ENCODE measurements at places on chromosomes 3 and 15.

DNA sequence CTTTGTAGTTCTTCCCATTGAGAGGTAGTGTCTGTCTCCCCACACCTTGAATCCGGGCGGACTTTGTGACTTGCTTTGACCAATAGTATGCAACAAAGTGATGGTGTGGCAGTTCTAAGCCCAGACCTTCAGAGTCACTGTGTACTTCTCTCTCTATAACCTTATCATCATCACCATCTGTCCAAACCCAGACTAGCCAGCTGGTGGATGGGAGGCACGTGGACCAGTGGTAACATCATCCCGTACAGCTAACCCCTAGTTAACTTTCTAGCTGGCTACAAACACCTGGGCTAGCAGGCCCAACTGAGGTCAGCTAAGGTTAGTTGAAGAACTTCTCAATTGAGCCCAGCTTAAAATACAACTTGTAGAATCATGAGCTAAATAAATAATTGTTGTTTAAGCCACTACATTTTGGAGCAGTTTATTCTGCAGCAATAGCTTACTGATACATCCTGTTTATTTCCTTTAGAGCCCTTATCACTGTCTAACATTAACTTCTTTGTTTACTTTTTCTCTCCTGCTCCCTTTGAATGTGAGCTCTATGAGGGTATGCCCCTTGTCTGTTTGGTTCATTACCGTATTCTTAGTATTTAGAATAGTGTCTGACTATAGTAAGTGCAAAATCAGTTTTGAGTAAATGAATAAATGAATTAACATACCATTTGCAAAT, 11.5 kb upstream of the CCR9 start:
- DNase-seq, result no peak

GRCh38 chr15:59174835-59175831, 31.5 kb upstream of the LDHAL6B start:
- DNase-seq, result no peak

- DNase-seq, result no peak
These were observed 161.8 kb upstream of the TOPAZ1 start for GRCh38 chr3:44079916-44080315.

GRCh38 chr15:100158356-100158755, 183.4 kb downstream of the ADAMTS17 start:
- DNase-seq, result no peak

DNA sequence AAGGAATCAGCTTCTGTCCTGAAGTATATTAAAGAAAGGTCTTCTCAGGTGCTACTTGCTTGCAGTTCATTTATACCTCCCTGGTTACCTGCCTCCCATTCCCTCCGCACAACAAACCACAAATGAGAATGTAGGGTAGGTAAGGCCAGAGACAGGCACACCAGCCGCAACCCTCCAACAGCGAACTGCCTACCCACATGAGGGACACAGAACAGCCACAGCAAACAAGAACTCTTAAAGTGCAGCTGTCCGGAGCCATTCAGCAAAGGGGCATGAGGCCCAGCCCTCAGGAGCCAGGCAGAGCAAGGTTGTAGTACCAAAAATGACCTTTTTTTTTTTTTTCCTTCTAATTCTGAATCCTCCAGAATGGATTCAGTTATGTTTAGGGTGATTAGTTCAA, 52.4 kb downstream of the SPSB4 start:
- no peak for DNase-seq

GRCh38 chr3:41740374-41740886, 221.5 kb downstream of the ULK4 start:
- no peak for DNase-seq

- no peak for DNase-seq
These were observed 127.4 kb downstream of the PCCB start for GRCh38 chr3:136377508-136377907.

DNA sequence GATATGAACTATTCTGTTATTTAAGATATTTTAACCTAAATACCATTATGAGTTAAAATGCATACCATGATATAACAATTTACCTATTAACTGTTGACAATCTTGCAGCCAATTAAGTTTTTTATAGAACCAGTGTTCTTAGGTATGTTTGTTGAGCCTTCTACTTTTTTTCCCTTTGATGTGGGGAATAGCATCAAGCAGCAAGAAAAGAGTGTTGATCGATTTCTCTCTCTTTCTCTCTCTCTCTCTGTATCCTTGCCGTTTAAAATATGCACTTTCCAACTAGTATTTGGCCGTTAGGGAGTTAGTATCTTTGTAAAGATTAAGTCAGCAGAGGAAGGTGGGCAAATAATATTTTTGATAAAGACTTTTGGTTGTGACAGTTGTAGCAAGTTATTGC, 5.9 kb downstream of the CHD2 start:
- DNase-seq, result no peak

DNA sequence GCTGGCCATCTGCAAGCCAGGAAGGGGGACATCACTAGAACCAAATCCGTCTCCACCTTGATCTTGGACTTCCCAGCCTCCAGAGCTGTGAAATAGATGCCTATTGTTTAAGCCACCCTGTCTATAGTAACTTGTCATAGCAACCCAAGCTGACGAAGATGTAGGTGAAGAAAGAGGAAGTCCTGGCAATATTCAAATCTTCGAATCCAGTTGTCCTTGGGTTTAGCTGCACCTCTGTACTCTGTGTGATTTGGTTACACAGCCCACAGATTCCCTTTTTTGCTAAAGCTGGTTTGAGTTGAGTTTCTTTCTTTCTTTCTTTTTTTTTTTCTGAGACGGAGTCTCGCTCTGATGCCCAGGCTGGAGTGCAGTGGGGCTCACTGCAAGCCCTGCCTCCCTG, 68.0 kb upstream of the XCR1 start:
- no peak for DNase-seq

DNA sequence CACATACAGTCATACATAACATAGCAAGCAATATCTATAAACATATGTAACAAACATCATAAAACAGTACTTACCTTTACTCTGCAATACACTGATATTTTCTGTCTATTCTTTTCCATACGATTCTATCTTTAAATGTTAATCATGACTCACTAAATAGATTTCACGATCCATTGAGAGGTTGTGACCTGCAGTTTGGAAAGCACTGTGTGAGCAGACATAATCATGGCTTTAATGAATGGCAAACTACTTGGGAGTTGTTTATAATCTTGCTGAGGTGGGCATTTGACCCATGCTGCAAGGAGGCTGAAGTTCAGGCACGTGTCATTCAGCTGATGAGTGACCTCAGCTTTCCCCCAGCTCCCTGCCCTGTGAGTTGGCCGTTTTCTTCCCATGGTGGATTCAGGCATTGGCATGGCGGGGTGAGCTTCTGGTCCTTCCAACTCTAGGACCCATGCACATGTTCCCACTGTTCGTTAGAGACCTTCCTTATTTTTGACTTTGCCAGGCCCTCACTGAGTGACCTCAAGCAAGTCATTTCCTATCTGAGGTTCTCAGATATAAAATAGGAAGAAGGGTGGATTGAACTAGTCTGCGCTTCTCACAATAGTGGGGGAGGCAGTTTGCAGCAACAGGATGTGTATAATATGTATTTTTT, 41.7 kb downstream of the PAQR5 start:
- no peak for DNase-seq

DNA sequence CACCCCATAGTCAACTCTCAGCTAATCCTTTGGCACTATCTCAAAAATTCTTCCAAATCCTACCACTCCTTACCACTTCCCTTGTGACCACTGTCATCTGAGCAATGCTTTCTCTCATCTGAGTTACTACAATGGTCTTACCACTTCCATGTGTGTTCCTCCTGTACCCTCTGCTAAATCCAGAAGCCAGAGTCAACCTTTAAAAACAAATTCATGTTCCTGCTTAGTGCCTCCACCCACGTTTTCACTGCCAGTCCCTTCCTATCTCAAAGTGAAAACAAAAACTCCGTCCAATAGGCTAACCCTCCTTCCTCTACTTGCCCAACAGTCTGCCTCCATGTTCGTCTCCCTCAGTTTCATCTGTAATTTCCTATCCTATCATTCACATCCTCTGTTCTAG, 109.0 kb downstream of the ADAMTS9 start:
- no peak for DNase-seq

- no peak for DNase-seq
These were observed 28.8 kb upstream of the HDAC11 start for GRCh38 chr3:13451301-13451673.

GRCh38 chr3:104190681-104191080, 1176.0 kb upstream of the ALCAM start:
- no peak for DNase-seq

- DNase-seq, result no peak
These were observed 149.4 kb downstream of the FRMD5 start for GRCh38 chr15:44045661-44046060.

GRCh38 chr3:36796161-36796560, 31.8 kb upstream of the DCLK3 start:
- DNase-seq, result no peak

DNA sequence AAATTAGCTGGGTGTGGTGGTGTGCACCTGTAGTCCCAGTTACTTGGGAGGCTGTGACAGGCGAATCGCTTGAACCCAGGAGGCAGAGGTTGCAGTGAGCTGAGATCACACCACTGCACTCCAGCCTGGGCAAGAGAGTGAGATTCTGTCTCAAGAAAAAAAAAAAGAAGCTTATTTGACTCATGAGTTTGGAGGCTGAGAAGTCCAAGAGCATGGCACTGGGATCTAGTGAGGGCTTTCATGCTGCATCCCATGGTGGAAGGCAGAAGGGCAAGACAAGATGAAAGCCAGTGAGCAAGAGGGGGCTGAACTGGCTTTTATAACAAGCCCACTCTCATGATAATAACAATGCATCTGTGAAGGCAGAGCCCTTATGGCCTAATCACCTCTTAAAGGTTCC, 33.4 kb downstream of the SEC62 start:
- DNase-seq, result no peak

DNA sequence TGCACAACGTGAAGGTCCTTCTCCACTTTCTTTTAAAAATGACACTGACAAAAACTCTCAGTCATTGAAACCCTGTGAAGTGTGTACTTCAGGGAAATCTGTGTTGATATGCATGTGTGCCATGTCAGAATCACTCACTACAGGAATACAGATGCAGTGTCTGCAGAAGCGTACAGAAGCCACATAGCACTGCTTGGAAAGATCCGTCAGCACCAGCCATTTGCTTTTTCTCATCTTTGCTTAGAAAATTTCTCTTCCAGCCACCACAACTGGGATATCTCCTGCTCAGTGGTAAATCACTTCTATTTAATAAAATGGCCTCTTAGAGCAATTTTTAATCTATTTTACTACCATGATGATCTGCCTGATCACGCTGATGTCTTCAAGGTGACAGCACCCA, 91.3 kb upstream of the ARHGEF26 start:
- DNase-seq, result no peak

DNA sequence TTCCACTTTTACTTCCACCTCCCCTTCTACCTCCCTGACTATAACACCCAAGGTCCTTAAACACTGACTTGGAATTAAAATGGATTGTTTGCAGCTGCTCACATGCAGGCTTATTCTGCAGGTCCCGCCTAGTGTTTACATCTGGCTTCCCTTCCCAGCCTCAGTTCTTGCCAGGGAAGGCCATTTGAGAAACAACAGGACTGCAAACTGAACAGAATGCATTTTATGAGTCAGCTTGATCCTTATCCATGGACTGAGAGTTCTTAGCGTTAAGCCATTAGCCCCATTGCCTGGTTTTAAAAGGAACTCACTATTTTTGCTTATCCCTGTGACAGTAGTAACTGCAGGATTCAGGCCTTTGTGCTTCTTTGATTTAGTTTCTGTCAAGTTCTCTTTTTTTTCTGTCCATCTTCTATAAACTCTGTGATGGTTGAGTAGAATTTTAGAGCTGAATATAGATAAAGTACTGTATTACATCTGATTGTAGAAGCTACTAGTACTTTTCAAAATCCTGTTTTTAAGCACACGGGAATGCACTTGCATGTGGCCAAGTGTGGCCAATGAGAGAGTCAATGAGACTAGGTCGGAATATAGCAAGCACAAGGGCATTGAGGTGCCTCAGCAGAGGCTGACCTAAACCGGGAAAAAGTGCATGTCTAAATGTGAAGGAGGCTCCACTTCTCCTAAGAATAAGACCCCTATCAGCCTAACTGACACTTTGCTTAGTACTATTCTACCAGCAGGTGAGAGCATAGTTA, 106.4 kb downstream of the TUSC7 start:
- DNase-seq, result no peak

GRCh38 chr3:56772952-56773938, 28.5 kb downstream of the ARHGEF3 start:
- DNase-seq, result no peak

GRCh38 chr3:8210882-8211341, 290.7 kb upstream of the LMCD1 start:
- DNase-seq, result no peak

- DNase-seq, result no peak
These were observed 36.3 kb downstream of the PLA2G4D start for GRCh38 chr15:42057799-42058646.

DNA sequence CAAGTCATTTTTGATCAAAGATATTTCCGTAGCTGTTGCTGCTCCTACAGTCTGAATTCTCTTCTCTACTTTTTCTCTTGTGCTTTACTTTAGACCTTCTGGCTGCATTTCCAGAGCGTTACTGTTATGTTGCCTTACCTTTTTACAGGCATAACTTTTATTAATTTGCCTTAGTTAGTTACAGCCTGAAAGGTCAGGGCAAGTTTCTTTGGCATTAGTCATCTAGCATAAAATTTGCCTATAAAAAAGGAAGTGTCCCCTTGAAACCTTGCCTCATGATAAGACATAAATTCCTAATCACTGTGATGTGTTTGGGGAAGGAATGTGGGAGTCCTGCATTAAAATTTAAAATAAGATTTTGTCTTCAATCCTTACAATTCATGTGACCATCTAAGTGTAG, 618.5 kb downstream of the NR2F2 start:
- DNase-seq, result no peak

DNA sequence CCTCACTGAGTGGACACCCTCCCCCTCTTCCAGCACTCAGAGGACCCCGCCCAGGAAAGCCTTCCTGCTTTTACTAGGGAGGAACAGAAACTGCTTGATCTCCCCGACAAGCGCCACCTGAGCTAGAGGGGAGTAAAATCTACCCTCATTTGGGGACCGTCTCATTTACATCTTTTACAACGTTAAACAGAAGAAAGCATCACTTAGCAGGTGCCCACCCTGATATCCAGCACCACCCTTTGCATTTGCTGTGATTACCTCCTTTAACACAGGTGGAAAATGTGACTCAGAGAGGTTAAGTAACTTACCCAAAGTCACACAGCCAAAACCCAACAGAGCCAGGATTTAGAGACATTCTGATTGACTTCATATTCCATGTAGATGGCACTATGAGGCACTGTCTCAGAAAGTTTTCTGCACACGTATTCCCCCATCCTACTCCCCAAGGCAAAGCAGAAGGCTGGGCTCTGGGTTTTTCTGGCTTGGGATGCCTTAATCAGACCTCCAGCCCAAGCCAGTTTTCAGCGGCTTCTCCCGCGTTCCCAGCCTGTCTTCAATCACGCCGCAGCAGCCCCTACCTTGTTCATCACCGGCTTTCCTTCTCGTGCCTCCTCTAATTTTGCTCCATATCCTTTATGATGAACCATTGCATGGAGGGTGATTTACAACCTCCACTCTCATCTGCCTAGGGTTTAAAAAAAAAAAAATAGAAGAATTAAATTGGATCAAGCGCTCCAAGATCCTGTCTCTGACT, 314.6 kb upstream of the PROK2 start:
- no peak for DNase-seq

GRCh38 chr3:188948997-188949389, 222.8 kb upstream of the TPRG1 start:
- no peak for DNase-seq

GRCh38 chr15:65579762-65580161, 31.2 kb downstream of the INTS14 start:
- no peak for DNase-seq

Data from left forelimb (tissue), 1 donor.